ENCODE measurements at places on chromosomes 5 and 9.

DNA sequence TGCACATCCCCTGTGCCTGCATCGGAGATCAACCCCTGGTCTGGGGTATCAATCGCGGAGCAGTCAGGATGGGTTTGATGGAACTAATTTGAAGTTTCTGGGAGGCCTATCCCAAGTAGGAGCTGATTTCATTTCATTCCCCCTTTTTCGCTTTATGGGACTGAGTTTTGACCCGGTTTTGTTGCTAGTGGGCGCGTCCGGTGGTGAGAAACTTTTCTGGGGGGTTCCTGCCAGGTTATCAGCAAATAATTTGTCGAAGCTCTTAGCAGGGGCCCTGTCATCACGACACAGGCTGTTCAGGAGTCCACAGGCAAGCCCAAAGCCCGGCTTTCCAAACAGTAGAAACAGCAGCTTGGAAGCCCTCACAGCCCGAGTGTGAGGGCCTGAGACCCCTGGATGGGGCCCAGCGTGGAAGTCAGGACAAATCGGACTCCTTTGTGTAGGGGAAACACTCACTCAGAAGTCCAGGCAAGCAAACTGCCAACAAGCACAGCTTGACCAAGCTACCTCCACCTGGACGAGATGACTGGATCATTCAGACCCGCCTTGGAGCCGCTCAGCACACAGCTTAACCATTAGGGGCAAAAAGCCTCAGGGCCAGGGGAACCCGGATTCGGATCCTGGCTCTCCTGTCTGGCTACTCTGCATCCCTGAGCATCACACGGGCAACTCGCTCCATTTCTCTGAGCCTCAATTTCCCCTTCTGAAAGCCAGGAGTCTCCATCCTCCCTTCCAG, 64.4 kb upstream of the BARHL1 start:
- DNase-seq, result no peak

DNA sequence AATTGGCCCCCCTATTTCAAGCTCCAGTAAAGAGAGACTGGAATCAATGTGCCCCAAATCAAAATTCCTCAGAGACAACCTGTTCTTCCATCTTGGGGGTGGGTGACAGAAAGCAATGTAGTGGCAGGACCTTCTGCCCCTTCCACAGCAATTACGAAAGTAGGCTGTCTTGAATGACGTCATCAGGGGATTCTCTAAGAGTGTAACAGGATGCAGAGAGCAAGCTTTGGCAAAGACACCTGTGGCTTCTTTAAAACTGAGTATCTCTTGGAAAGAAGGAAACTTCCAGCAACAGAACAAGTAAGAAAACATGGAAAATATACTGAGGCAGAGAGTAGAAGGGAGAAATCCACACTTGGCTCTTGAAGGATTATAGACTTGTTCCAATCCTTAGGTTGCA, 247.6 kb upstream of the PDE4D start:
- no peak for DNase-seq

DNA sequence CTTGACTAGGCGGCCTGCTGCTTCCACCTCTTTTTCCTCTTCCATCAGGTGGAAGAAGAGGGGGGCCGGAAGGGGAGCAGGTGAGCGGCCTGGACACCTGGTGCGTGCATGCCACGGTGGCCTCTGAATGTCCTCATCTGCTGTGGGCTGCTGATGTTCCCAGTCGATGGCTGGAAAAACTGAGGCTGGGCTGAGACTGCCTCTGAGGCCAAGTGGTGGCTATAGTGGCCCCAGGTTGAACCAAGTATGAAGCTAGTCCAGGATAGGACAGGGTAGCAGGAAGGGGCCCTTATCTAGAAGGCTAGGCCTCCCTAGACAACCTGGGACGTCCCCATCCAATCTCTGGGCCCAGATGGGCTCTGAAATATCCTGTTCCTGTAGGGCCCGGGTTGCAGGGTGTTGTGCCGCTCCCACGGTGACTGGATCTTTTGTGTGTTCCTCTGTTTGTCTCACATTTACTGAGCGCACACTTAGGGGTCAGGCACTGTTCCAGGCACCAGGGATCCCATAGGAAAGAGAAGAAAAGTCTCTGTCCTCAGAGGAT, 753 bp upstream of the NR5A1 start:
- no peak for DNase-seq

- no peak for DNase-seq
Observed at GRCh38 chr5:54713923-54714581, 196.5 kb downstream of the SNX18 start.

GRCh38 chr9:97705354-97705950, 8.3 kb upstream of the XPA start:
- no peak for DNase-seq

DNA sequence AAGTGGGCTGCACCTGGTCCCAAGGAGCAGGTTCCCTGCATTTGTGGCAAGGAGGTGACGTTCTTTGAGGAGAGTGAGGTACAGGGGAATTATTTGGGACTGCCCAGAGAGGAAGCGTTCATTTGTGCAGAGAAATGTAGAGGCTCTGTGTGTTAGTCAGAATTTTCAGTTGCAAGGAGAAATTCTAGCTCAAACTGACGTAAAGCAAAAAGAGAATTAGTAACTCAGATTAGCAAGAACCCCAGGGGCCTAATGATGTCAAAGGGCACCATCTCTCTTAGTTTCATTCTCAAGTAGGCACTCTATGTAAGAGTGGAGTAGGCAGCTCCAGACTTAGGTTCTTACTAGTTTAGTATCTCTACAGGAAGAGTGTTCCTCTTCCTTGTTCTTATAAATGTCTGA, 2.4 kb upstream of the TXN start:
- DNase-seq, result no peak
